ENCODE measurements at places on chromosomes 11 and 22. TPM values are rescaled to one million over a fixed set of nuclear protein-coding genes. Genes with fewer than 3 reads are reported as not detected.

GRCh38 chr22:46947516-46948257, 185.2 kb downstream of the TBC1D22A start:
- peaks cover 2% of the 10 kb centered on the region for H3K4me1 ChIP-seq
- no peak overlapping the region for H3K4me3 ChIP-seq

The OOSP1 gene
- not detected for total RNA-seq

GRCh38 chr11:208917-209260, 1.4 kb downstream of the RIC8A start:
- peak overlapping the region; percentile 100 for H3K27ac ChIP-seq
- peaks cover 45% of the 10 kb centered on the region for H3K4me1 ChIP-seq
- peak; percentile 86 for DNase-seq

The PANX3 gene
- total RNA-seq = not detected

- DNase-seq = no peak
- peaks cover 5% of the 10 kb centered on the region for H3K4me1 ChIP-seq
- H3K4me3 ChIP-seq = no peak overlapping the region
- H3K36me3 ChIP-seq = no peaks in the 10 kb centered on the region
- no peak overlapping the region for H3K27ac ChIP-seq
- no peaks in the 10 kb centered on the region for H3K27me3 ChIP-seq
Measured at GRCh38 chr11:13109616-13110015, 100.5 kb downstream of the RASSF10 start.

The VPREB1 gene
- total RNA-seq = not detected

GRCh38 chr11:34823197-34823596, 93.0 kb downstream of the APIP start:
- H3K36me3 ChIP-seq = peaks cover 3% of the 10 kb centered on the region
- no peak for DNase-seq
- H3K27me3 ChIP-seq = no peaks in the 10 kb centered on the region
- H3K27ac ChIP-seq = no peak overlapping the region

DNA sequence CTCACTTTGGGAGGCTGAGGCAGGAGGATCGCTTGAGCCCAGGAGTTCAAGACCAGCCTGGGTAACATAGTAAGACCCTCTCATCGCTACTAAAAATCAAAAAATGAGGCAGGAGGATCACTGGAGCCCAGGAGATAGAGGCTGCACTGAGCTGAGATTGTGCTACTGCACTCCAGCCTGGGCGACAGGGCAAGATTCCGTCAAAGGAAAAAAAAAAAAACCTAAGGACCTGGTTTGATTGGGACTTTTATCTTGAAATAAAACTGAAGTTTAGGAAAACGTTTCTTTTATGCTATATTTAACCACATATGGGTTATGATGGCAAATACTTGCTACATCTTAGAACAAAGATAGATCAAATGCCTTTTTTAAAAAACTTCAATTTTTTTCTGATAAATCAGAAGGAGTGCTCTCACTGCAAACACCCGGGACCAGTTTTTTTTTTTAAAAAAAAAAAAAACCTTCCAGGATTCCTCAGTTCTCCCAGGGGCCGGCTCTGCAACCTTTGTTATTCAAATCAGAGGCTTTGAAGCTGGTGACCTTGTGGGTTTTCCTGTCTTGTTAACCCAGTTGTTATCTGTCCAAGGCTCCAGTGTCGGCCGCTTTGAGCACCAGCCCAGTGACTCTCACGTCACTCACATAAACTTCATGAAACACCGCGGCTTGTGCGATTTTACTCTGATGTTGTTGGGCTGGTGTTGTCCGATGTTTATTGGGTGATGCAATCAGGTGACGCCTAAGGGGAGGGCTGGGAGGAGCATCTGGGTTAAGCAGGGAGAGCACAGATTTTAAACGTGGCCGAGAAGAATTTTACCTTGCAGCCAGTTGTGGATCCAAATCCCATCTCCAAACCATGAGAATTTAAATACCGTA, 24.7 kb upstream of the SLC22A12 start:
- no peak overlapping the region for H3K4me3 ChIP-seq
- peaks cover 5% of the 10 kb centered on the region for H3K4me1 ChIP-seq
- H3K27ac ChIP-seq = no peak overlapping the region
- no peak for DNase-seq

GRCh38 chr11:127521413-127521812, 520.8 kb upstream of the KIRREL3 start:
- no peak overlapping the region for H3K27ac ChIP-seq
- H3K27me3 ChIP-seq = no peaks in the 10 kb centered on the region
- DNase-seq = no peak
- H3K4me1 ChIP-seq = no peaks in the 10 kb centered on the region
- H3K4me3 ChIP-seq = no peak overlapping the region
- no peaks in the 10 kb centered on the region for H3K36me3 ChIP-seq

DNA sequence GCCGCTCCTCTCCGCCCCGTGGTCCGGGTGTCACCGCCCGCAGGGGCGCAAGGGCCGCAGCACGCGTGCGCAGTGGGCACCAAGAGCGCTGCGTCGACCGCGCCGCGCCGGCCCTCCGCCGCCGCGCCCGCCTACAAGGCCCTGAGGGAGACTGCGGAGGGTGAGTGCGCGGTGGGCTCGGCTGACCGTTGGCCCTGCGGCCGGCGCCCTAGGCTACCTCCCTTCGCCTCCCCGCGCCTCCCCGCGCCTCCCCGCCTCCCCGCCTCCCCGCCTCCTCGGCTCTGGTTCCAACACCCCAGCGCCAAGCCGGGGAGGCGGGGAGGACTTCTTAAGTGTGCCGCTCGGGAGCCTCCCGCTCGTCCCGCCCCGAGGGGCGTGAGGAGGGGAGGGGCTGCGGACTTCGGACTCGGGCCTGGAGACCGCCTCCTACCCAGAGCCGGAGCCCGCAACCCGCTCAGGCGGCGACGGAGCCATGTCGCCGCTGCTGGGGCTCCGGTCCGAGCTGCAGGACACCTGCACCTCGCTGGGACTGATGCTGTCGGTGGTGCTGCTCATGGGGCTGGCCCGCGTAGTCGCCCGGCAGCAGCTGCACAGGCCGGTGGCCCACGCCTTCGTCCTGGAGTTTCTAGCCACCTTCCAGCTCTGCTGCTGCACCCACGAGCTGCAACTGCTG, at the start of gene AQP11:
Gene AQP11, plus strand, starts transcription at position 433 of the 673 bp plus-strand sequence. Its CDS starts 40 bp downstream, at position 473.
- H3K4me3 ChIP-seq = peak within 1 kb of the TSS; percentile 90
- H3K36me3 ChIP-seq = no peaks in the 10 kb centered on the region

GRCh38 chr11:120134106-120134930, 3.6 kb downstream of the TRIM29 start:
- H3K27me3 ChIP-seq = peaks cover 29% of the 10 kb centered on the region
- H3K4me1 ChIP-seq = no peaks in the 10 kb centered on the region
- H3K4me3 ChIP-seq = no peak overlapping the region
- H3K27ac ChIP-seq = no peak overlapping the region
- no peaks in the 10 kb centered on the region for H3K36me3 ChIP-seq

DNA sequence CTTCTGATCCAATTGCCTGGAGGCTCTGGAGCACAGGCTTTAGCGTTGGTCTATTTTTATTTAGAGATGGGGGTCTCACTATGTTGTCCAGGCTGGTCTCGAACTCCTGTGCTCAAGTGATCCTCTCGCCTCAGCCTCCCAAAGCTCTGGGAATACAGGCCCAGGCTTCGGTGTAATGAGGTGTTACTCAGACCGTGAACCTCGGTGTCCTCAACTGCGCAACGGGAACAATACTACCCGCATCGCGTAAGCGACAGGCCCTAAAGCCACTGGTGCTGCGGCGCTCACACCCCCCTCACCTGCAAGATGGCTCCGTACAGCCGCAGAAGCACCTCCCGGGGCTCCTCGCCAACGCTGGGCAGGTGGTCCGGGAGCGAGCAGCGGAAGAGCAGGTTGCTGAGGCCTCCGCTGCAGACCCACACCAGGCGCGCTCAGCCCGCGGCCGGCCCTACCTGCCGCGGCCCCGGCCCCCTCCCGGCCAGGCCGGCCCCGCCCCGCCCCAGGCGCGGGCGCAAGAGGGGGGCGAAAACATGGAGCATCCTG, 628 bp downstream of the CHKB start:
- no peaks in the 10 kb centered on the region for H3K27me3 ChIP-seq
- DNase-seq = peak; percentile 88
- H3K4me3 ChIP-seq = peak overlapping the region; percentile 88
- peak overlapping the region; percentile 57 for H3K27ac ChIP-seq

DNA sequence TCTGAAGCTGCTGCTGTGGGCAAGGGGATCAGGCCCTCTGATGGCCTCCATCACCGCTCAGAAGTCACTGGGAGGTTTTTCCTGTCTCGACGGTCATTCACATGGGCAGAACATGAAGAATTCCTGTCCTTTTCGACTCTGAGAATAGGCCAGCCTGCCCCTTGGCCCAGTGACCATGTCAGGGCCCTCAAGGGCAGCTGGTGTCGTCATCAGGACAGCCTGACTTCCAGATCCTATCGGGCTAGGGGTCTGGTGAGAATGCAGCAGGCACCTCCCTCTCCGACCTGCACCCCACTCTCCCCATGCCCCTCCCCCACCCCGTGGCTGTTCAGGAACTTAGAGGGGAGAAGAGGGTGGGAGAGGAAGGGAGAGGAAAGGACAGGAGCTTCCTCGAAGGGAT, 3.6 kb downstream of the TP53I11 start:
- no peaks in the 10 kb centered on the region for H3K27me3 ChIP-seq
- no peak for DNase-seq
- no peak overlapping the region for H3K27ac ChIP-seq
- peaks cover 2% of the 10 kb centered on the region for H3K36me3 ChIP-seq
- H3K4me3 ChIP-seq = no peak overlapping the region

The FGF4 gene
- total RNA-seq = not detected

Data from chondrocyte (in vitro differentiated cells).